Kidney glomerular epithelial cell (primary cell): ENCODE measurements at places on chromosomes 2 and 18.

DNA sequence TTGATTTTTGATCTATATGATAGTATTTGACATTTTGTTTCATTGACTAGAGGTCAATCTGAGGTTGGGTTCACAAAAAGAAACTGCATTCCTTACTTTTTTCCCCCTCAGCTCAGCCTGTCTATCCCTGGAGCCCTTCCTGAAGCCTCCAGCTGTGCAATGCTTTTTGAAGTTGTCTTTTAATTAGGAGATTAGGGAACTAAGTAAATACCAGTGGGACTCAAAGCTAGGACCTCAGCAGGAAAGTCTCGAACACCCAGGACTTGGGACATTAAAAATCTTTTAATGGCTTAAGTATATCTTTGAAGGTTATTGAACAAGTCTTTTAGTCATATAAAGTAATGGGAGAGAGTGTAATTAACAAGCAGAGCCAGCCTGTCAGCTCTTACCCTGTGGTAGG, 220.2 kb downstream of the PDE11A start:
- no peak for DNase-seq

- DNase-seq, result no peak
These were observed 2.7 kb downstream of the SDC1 start for GRCh38 chr2:20222014-20222768.

GRCh38 chr2:189658306-189659212, 2.7 kb upstream of the ASNSD1 start:
- DNase-seq, result no peak

- no peak for DNase-seq
These were observed 35.5 kb downstream of the NXPH2 start for GRCh38 chr2:138744713-138745112.

DNA sequence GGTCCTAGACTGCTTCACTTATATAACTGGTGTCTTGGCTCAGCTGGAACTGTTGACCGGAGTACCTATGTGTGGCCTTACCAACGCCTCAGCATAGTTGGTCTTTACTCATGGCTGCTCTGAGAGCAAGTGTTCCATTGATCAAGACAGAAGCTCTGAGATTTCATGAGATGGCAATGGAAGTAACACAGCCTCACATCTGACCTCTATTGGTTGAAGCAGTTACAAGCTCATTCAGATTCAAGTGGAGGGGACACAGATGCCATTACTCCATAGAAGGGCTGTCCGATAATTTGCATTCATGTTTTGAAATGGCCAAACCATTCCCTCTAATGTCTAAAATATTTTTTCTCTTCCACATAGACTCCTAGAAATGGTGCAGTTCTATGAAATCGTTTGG, 46.4 kb upstream of the STK39 start:
- no peak for DNase-seq

GRCh38 chr18:74197705-74198341, 49.5 kb downstream of the TIMM21 start:
- no peak for DNase-seq

DNA sequence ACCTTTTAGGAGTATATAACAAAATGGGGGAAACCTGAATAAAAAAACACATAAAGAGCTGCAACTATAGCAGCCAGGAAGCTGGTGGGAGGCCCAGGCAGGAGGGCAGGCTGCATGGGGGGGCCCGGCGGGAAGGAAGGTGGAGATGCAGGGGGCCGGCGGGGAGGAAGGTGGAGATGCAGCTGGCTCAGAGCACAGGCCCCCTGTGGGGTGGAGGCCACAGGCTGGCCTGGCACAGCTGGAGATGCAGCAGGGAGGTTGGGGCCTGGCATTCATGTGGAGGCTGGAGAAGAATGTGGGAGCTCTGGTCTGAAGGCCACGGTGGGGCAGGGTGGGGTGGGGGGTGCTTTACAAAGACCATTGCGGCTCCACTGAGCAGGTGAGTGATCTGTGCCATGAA, 31.4 kb downstream of the FAM228A start:
- no peak for DNase-seq

DNA sequence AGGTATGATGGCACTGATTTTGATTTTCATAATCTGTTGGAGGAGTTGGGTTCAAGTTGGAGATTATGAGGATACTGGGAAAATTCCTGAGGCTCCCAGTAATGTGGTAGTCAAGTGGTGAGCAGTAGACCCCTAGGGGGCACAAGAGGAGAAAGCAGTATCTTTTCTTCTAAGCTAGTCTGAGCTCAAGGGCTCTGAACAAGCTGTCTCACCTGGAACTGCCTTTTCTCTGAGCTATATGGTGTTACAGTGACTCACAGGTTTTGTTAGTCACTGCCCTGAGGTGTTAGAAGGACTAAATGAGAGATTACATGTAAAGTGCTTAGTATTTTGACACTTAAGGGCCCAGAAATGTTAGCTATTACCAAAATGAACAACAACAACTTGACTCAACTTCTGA, 42.2 kb downstream of the CD302 start:
- peak; percentile 67 for DNase-seq

DNA sequence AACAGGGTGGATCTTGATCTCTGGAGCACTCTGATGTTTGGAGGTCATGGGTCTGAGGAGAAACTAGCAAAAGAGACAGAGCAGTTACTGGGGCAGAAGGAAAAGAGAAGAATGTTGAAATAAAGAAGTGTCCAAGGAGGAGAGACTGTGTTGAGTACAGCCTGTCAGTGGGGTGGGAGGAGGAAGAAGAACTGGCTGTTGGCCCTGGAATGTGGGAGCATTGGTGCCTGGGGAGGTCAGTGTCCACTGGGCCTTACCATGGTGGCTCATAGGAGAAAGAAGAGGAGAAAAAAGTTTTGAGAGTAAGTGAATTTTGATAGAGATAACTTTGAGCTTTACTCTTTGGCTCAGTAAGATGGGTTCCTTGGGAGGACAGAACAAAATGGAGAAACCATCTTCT, 499.0 kb downstream of the TXNL1 start:
- no peak for DNase-seq
